ENCODE measurements at places on chromosomes 6 and 20. TPM values are rescaled to one million over a fixed set of nuclear protein-coding genes. Genes with fewer than 3 reads are reported as not detected.

GRCh38 chr6:115887891-115888290 lies 172.8 kb downstream of the FRK start:
- H3K27ac ChIP-seq = no peak overlapping the region
- H3K36me3 ChIP-seq = no peaks in the 10 kb centered on the region
- DNase-seq = no peak
- H3K4me1 ChIP-seq = no peaks in the 10 kb centered on the region

Gene RPS6KA2
- total RNA-seq = 75.4 TPM

GRCh38 chr20:54736421-54736820 lies 261.0 kb downstream of the DOK5 start:
- no peaks in the 10 kb centered on the region for H3K36me3 ChIP-seq
- H3K27me3 ChIP-seq = no peaks in the 10 kb centered on the region
- H3K4me1 ChIP-seq = no peaks in the 10 kb centered on the region
- no peak for DNase-seq
- H3K27ac ChIP-seq = no peak overlapping the region
- H3K4me3 ChIP-seq = no peak overlapping the region

GRCh38 chr6:56168596-56168995 lies 78.8 kb downstream of the COL21A1 start:
- no peaks in the 10 kb centered on the region for H3K27me3 ChIP-seq
- DNase-seq = no peak
- no peaks in the 10 kb centered on the region for H3K4me1 ChIP-seq

DNA sequence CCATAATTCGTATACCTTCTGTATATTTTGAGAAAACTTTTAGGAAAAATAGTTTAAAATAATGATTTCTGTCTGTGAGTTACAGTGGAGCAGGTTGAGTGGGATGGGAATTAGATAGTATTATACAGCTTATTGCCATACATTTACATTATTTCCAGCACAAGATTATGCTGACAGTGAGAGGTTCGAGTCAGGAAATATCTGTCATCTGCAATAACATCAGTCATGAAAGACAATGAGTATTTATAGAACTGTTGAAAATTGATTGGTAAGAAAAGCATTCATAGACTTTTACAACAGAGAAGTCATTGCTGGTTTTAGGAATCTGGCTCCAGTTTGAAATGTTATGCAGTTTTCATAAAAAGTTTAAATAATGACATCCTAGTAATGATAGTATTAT lies 45.9 kb downstream of the FAM135A start:
- DNase-seq = no peak
- H3K4me3 ChIP-seq = no peak overlapping the region
- no peak overlapping the region for H3K27ac ChIP-seq
- no peaks in the 10 kb centered on the region for H3K27me3 ChIP-seq
- H3K4me1 ChIP-seq = no peaks in the 10 kb centered on the region
- no peaks in the 10 kb centered on the region for H3K36me3 ChIP-seq

- H3K27me3 ChIP-seq = no peaks in the 10 kb centered on the region
- no peaks in the 10 kb centered on the region for H3K36me3 ChIP-seq
- no peak for DNase-seq
- H3K4me3 ChIP-seq = no peak overlapping the region
- H3K4me1 ChIP-seq = no peaks in the 10 kb centered on the region
Observed at GRCh38 chr6:80442366-80442765, 335.9 kb downstream of the BCKDHB start.

DNA sequence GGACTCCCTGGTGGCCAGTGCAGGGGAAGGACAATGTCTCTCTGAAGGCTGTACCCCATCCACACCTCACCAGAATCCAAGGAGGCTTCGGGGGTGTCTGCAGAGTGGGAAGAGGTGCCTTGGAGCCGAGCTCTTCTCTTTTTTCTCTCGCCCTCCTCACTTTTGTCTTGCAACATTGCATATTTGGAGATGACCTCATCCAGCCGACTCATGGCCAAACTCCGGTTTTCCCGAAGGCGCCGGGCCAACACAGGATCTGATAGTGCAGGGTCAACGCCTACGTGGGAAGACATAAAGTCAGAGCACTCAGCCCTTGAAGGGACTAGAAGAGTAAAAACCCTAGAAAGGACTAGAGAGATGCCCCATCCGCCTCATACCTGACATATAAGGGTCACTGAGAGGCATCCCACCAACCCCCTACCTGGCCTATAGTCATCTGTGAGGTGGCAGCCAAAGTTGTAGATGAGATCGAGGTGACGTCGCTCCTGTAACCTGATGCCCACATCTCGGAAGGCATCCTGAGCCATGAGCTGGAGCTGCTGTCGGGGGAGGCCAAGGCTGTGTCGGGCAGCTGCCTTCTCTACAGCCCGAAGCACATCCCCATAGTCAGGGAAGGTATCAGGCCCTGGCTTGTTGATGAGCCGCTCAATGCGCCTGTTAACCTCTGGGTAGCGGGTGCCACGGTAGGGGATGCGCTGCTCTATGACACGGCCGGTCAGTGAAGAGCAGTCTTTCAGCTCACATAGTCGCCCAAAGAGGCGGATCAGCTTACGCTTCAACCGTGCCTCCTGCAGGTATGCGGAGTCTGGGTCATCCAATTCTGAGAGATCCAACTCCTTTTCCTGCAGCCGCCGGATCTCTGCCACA lies 3.0 kb upstream of the ZBTB22 start:
- H3K27me3 ChIP-seq = no peaks in the 10 kb centered on the region
- H3K27ac ChIP-seq = peak overlapping the region; percentile 70

DNA sequence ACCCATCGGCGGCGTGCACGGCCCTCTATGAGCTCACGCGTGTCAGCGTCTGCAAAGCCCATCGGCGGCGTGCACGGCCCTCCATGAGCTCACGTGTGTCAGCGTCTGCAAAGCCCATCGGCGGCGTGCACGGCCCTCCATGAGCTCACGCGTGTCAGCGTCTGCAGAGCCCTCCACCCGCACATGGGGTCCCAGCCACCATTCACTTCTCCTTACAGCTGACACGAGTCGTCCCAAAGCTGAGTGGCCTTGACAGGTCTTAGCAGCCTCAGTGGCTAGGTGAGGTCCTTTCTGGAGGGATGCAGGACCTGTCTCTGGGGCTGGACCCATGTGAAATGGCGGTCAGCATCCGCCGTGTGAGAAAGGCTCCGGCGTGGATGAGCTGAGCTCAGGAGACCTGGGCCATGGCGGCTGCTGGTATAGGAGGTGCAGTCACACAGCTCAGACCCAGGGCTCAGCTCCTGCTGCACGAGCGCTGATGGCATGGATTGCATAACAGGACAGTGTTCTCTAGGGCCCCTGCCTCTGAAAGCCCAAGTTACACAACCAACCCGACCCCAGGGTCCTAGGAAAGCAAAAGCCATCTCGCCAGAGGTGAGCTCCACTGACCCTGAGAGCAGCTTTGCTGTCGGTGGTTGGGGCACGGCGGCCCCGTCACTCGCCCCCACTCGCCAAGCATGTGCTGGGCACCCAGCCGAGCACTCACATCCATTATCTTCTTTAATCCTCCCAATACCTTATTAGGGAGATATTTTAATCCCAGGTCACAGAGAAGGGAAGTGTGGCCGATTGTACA lies 38.9 kb downstream of the DLL1 start:
- no peak overlapping the region for H3K4me3 ChIP-seq
- DNase-seq = no peak
- no peak overlapping the region for H3K27ac ChIP-seq
- H3K27me3 ChIP-seq = no peaks in the 10 kb centered on the region
- H3K36me3 ChIP-seq = no peaks in the 10 kb centered on the region

Gene GINS1
- total RNA-seq = 0.41 TPM

GRCh38 chr6:12261502-12261901 lies 28.7 kb upstream of the EDN1 start:
- no peaks in the 10 kb centered on the region for H3K4me1 ChIP-seq
- no peak overlapping the region for H3K4me3 ChIP-seq
- no peak for DNase-seq
- no peak overlapping the region for H3K27ac ChIP-seq
- H3K36me3 ChIP-seq = no peaks in the 10 kb centered on the region

DNA sequence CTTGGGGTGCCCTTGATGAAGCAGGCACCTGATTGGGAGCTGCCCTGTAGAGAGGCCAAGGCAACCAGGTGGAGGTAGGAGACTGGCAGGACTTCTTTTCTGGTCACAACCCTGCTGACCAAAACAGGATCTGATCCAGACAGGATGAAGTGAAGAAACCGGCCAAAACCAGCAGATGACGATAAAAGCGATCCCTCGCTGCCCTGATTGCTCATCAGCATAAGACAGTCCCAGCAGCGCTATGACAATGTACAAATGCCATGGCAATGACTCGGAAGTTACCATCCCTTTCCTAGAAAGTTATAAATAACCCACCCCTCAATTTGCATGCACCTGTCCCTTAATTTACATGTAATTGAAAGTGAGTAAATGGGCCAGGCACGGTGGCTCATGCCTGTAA lies 88.4 kb upstream of the PDE10A start:
- no peaks in the 10 kb centered on the region for H3K4me1 ChIP-seq
- no peaks in the 10 kb centered on the region for H3K27me3 ChIP-seq
- H3K4me3 ChIP-seq = no peak overlapping the region
- no peak overlapping the region for H3K27ac ChIP-seq
- H3K36me3 ChIP-seq = no peaks in the 10 kb centered on the region

Gene RSPO4
- total RNA-seq = not detected

GRCh38 chr20:36399147-36399968 lies 93.2 kb downstream of the DLGAP4 start:
- no peaks in the 10 kb centered on the region for H3K4me1 ChIP-seq
- H3K27ac ChIP-seq = no peak overlapping the region
- H3K36me3 ChIP-seq = no peaks in the 10 kb centered on the region
- no peak overlapping the region for H3K4me3 ChIP-seq

- no peaks in the 10 kb centered on the region for H3K27me3 ChIP-seq
- H3K4me1 ChIP-seq = peaks cover 17% of the 10 kb centered on the region
- H3K36me3 ChIP-seq = no peaks in the 10 kb centered on the region
- H3K4me3 ChIP-seq = peak overlapping the region; percentile 24
- peak overlapping the region; percentile 61 for H3K27ac ChIP-seq
Observed at GRCh38 chr6:37680668-37681067, 17.0 kb downstream of the MDGA1 start.
